Activated CD4-positive, alpha-beta T cell treated with anti-CD3 and anti-CD28 coated beads, Interleukin-2, amount 50 U/mL, for 4 hours (primary cell): ENCODE measurements at places on chromosomes 6 and 20.

GRCh38 chr6:83365931-83366330, 64.9 kb downstream of the ME1 start:
- no peak for DNase-seq

DNA sequence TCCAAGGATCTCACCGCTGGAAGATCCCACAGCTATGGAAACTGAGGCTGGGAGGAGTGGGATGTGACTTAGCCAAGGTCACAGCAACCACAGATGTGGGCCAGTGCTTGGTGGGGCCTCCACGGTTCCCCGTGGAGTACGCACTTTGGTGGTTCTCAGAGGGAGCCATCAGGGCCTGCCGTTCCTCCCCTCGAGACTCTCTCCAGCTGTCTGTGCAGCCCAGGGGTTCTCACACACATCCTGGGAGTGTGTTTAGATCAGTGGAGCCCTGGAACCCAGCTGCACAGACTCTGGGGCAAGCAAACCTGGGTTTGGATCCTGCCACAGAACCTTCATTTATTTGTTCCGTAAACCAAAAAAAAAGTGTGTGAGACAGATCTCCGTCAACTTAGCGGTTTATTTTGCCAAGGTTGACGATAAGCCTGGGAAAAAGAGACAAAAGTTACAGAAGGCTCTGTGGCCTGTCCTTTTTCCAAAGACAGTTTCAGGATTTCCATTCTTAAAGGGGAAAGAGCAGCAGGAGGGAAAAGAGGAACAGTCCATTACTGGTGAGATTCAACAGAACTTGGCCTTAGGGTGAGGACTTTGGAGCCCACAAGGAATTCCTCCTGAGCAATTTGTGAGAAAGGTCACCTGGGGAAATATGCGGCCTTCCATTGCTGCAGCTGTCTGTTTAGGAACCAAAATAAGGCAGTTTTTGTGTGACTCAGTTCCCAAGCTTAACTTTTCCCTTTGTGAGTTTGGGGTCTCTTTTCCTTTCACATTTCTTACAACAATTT, 13.6 kb upstream of the MYMX start:
- no peak for DNase-seq

- DNase-seq: no peak
These were observed 42.1 kb downstream of the IYD start for GRCh38 chr6:150410906-150411305.

DNA sequence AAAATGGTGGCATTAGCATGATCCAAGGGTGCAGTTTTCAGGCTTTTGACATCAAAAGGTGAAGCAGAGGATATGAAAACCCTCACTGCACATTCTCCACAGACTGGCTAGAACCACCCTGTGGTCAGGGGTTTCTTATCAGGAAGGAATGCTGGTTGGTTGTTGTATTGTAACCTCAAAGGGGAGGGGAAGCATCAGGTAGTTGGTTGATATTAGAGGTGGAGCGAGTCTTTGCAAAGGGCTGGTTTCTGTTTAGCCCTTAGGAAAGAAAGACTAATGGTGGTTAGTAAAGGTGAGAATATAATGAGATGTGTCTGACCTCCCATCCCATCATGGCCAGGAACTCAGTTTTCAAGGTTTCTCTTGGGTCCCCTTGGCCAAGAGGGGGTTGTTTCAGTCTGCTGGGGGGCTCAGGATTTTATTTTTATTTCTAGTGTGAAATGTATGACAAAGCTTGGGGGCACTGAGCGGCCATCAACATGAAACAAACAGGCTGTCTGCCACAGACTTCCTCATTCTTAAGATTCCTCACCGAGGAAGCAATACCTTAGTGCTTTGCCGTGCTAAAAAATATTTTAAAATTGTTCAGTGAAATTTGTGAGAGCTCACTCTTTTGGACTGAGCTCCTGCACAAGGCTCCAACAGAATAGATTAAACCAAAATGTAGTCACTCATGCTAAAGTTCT, 47.5 kb upstream of the PROKR2 start:
- no peak for DNase-seq

GRCh38 chr6:22943327-22943726, 374.0 kb downstream of the HDGFL1 start:
- no peak for DNase-seq

DNA sequence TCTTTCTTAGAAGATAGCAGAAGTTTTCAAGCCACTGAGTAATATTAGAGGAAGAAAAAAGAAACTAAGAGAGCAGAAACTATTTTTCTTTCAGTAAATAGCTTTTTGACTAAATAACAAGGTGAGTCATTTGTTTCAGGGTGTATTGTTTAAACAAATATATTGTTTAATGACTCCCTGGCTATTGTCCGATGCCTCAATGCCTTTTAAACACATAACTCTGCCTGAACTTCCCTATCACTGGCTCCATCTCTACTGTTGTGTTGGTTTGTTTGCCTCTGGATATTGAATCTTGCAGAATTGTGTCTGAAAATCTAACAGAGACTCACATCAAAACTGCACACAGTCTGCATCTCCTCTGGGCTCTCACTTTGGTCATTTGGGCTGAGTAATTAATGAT, 19.6 kb upstream of the CLIC5 start:
- DNase-seq: no peak

GRCh38 chr6:13814938-13815575, 700 bp upstream of the MCUR1 start:
- DNase-seq: no peak

GRCh38 chr6:46565531-46565930, 74.3 kb upstream of the RCAN2 start:
- DNase-seq: no peak

DNA sequence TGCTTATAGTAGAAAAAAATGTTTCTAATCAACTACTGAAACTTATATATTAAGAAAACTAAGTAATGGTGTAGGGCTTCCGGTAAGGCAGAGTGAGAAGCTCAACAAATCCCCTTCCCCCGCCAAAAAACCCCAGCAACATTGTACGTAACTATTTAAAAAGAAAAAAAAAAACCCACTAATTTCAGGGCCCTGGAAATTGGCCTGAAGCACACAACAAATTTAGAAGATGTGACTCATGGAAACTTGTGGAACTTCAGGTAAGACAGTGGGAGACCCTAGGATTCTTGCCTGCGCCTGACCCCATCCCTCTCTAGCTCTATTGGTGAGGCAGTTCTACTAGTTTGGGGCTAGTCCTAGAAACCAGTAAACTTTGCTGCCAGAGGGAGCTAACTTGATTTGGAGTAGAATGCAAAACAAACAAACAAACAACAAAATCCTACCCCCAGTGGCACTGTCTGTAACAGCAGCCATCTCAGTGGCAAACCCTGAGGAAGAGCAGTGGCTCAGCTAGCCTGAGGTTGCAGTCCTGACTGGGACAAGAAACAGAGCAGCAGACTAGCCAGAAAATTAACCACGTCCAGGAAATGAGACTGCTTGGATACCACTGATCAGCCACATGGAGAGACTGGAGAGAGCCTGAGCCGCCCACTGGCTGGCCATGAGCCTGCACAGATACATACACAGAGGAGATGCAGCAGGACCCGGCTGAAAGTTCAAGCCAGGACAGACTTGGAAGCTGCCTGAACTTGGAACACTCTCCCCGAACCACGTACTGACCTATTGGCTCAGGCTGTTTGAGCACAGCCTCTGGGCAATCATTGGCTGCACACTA, 135.1 kb downstream of the TBXT start:
- DNase-seq: no peak

DNA sequence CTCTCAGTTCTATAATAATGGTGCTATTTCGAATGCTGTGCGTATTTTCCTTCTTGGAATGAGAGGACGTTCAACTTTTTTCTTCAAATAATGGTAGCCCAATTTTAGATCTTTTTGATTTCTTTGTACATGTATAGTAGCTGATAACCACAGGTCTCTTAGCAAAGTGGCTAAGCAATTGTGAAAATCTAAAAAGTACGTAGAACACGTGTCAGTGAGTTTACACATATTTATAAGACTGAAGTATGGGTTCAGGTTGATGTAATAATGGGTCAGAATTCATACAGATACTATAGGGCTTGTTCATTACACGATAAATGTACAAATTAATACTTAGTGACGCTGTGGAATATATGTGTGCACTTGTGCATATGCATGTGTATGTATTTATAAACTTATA, 1.3 kb downstream of the SMIM13 start:
- DNase-seq: no peak

DNA sequence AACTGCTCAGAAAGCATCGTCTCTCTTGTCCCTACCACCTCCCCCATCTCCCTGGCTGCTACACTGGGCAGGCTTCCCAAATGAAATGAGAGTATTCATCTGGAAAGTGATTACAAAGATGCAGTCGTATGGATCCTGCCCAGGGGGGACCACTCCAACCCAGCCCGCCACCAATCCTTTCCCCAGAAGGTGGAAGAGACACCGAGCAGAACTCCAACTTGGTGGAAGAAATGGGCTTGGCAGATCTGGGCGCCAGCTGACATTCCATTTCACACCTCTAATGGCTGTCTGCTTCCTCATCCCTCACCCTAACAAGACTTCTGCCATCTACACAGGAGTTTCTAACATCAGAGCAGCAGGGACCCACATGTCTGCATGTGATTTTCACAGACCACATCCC, 12.7 kb downstream of the PKHD1 start:
- DNase-seq: no peak

GRCh38 chr6:34986845-34987246, 97.8 kb downstream of the ANKS1A start:
- peak; percentile 47 for DNase-seq

DNA sequence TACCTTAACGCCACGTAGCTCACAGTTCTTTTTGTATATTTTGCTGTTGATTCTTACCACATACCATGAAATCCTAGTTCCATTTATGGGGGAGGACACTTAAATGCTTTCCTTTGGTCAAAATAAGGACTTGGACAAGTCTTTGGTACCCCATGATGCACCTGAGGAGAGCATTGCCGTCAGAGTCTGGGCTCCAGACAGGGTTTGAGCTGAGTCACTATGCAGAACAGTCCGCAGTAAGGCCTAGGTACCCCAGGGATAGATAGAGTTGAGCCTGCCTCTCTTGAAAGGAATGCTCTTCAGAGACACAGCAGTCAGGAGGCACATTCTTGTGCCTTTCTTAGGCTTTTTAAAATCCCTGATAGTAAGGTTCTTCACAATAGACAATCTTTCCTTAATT, 6.0 kb downstream of the PARD6B start:
- no peak for DNase-seq

GRCh38 chr20:59743767-59744485, 139.6 kb downstream of the PHACTR3 start:
- DNase-seq: no peak

DNA sequence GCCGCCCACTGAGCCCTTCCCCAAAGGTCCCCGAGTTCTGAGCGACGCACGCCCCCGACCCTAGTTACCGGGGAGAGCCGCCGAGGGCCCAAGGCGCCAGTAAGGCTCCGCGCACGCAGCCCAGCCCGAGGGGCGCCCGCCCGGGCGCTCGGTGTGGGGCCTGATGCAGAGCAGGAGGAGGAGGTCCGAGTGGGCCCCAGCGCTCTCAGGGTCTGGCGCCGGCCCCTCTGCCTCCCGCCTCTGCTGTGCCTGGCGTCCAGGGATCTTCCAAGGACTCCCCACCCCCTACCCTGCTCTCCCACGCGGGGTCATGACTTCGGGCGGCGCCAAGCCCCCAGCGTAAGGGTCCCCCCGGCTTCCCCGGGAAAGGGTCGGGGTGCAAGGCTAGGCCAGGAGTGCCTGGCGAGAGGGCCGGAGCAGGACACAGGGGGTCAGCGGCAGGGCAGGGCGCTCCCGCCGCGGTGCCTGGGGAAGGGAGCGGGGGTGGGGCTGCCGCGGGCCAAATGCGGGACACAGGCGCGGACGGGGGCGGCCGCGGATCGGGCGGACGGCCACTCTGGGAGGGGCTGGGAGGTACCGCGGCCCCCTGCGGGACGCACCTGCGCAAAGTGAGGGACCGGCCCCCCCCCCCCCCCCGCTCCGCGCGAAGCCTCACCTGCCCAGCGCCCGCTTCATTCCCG, 637 bp downstream of the ABHD12 start:
- peak; percentile 26 for DNase-seq

GRCh38 chr6:148213366-148213765, 129.3 kb upstream of the SASH1 start:
- no peak for DNase-seq

- DNase-seq: no peak
These were observed 38.2 kb downstream of the ELMO2 start for GRCh38 chr20:46367967-46368901.

- DNase-seq: no peak
These were observed 34.0 kb upstream of the FAM83C start for GRCh38 chr20:35326021-35326739.

DNA sequence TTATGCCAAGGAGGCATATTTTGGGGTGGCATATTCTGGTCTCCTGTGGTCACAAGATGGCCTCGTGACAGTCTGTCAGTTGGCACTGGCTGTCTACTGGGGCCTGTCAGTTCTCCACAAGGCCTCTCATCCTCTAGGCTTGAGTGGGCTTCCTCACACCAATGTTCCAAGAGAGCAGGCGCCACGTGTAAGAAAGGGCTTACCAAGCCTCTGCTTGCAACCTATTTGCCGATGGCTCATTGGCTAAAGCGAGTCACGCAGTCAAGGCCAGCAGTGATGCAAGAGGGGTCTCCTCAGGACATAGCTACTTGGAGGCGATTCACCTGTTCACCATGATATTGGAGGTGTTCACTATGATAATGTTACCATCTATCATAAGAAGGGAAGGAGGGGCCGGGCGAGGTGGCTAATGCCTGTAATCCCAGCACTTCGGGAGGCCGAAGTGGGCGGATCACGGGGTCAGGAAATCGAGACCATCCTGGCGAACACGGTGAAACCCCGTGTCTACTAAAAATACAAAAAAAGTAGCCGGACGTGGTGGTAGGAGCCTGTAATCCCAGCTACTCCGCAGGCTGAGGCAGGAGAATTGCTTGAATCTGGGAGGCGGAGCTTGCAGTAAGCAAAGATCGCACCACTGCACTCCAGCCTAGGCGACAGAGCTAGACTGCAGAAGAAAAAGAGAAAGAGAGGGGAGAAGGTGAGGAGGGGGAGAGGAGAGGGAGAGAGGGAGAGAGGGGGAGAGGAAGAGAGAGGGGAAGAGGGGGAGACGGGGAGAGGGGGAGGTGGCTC, 35.3 kb downstream of the C6orf52 start:
- DNase-seq: no peak

- no peak for DNase-seq
These were observed 24.1 kb downstream of the ZHX3 start for GRCh38 chr20:41293269-41294037.

- DNase-seq: no peak
These were observed 261.3 kb downstream of the CDH4 start for GRCh38 chr20:61513124-61514017.

- peak; percentile 30 for DNase-seq
These were observed 3.9 kb upstream of the PHF20 start for GRCh38 chr20:35767683-35768481.

DNA sequence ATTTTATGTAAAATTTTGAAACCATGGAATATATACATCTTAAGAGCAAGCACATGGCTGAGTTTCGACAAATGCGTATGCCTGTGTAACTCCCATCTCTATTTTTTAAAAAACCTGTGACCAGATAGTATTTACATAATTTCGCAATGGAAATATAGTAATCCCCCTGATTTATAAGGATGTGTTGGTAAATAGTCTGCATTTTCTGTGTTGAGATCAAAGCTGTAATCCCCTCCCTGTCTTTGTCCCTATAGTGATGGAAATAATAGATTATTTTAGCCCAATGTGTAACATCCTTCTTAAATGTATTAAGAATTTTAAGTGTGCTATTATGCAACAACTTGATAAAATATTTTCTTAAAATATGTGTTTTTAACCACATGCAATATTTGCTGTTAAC, 267.3 kb downstream of the CDKAL1 start:
- DNase-seq: no peak

GRCh38 chr6:84258268-84258667, 30.8 kb upstream of the CEP162 start:
- DNase-seq: no peak

- no peak for DNase-seq
These were observed 129.5 kb upstream of the MAP3K7 start for GRCh38 chr6:90716376-90716775.
